ENCODE measurements at places on chromosomes 6 and 20.

- DNase-seq = no peak
Observed at GRCh38 chr6:151376440-151376839, 14.9 kb downstream of the ZBTB2 start.

GRCh38 chr20:8043687-8044282 lies 24.2 kb upstream of the TMX4 start:
- peak; percentile 70 for DNase-seq

GRCh38 chr20:40983898-40984297 lies 44.7 kb upstream of the TOP1 start:
- no peak for DNase-seq

DNA sequence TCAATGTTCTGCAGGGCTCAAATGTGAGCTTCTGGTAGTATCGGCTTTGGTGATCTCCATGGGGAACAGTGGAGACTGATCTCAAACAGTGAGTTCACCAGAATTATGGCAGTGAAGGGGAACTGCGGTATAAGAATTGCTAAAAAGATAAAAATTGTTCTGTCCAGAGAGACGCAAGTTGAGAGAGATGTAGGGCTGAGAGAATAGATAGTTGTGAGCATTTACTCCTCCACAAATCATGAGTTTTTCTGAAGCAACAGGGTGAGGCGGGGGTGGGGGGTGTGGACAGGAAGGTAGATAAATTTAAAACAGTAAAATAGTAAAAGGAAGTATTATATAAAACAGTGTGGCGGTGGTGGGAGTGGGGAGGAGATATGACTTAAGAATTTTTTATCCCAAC lies 98.6 kb upstream of the NEDD9 start:
- DNase-seq = no peak

GRCh38 chr20:49676581-49677291 lies 36.9 kb downstream of the B4GALT5 start:
- peak; percentile 53 for DNase-seq

DNA sequence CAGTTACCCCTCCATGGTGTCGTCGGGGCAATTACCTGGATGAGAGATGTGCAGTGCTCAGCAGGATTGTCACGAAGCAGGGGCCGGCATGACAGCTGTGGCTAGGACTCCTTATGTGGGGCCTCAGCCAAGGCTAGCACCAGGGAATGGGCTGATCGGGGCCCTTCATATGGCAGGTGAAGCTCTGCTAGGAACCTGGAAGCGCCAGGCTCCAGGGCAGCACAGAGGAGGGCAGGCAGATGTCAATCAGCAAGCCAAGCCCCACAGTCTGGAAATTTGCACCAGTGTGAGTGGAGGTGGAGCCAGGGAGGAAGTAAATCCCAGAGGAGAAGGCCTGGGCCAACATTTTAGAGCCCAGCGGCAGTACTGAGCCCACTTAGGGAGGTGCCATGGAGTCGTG lies 21.2 kb downstream of the SYNDIG1 start:
- no peak for DNase-seq

DNA sequence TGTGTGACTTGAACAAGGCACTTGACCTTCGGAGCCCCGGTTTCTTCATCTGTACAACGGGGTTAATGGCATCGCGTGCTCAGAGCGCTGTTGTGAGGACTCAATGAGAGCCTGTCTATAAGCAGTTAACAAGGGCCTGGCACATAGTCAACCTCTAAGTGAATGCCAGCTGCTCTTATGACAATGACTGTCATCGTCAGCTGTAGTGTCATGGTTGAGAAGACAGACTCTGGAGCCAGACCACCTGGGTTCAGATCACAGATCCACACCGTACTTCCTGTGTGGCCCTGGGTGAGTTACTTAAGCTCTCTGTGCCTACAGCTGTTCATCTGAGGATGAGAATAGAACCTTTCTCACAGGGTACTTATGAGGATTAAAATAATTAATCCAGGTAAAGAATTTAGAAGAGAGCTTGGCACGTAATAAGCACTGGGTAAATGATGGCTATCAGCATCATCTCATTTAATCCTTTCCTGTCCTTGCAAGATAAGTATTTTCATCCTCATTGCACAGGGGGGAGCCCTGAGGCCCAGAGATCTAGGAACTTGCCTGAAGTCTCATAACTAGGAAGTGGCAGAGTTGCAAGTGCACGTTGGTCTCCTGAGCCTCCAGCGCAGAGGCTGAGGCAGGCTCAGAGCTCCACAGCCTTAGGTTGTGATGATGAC lies 105.3 kb downstream of the EYA2 start:
- DNase-seq = no peak

DNA sequence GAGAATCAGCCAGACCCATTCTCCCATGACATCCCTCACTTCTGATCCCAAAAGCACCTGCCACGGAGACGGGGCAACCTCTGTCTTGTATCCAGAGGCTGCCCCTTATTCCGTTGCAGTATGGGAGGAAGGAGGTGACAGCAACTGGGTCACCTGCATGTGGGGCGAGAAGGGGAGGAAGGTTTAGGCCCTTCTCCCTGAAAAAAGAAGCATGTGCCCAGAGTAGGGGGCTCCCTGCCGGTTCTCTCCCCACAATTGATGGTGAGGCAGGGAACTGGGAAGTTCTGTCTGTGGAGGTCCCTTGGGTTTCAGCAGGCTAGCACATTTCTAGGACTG lies 49.3 kb upstream of the FANCE start:
- no peak for DNase-seq
